Immature natural killer cell (primary cell): ENCODE measurements at places on chromosomes 1 and 21.

DNA sequence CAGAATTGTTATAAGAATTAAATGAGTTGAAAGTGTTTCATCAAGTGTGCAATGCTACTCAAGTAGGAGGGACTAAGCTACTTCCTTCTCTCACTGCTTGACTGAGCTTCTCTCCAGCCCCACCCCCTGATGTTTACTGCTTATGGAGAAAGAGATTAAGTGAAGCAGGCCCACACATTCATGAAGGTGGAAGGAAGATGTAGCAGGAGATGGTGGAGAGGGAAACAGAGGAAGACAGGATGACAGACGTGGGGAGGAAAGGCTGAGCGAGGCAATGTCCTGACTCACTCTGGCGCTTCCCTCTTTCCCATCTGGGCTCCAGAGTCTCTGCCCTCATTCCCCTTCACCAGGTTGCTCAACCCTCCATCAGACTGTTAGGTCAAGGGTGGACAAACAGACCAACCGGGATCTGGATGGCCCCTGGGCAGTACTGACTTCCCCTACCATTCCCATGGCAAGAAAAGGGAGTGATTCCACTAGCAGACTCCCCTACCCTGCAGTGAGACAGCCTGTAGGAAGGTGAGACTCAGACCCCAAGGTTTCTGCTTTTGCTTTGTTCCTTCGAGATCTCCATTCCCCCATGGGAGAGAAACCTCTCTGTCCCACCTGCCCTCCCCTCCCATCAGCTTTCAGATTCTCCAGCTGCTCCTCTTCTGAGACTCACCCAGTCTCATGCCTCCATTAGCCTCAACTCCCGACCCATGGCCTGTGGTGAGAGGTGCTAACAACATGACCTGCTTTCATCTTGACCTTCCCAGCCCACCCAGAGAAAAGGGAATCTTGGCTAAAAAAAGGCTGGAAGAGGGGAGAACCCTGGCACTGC lies 3.1 kb upstream of the ARHGEF2 start:
- DNase-seq = no peak

DNA sequence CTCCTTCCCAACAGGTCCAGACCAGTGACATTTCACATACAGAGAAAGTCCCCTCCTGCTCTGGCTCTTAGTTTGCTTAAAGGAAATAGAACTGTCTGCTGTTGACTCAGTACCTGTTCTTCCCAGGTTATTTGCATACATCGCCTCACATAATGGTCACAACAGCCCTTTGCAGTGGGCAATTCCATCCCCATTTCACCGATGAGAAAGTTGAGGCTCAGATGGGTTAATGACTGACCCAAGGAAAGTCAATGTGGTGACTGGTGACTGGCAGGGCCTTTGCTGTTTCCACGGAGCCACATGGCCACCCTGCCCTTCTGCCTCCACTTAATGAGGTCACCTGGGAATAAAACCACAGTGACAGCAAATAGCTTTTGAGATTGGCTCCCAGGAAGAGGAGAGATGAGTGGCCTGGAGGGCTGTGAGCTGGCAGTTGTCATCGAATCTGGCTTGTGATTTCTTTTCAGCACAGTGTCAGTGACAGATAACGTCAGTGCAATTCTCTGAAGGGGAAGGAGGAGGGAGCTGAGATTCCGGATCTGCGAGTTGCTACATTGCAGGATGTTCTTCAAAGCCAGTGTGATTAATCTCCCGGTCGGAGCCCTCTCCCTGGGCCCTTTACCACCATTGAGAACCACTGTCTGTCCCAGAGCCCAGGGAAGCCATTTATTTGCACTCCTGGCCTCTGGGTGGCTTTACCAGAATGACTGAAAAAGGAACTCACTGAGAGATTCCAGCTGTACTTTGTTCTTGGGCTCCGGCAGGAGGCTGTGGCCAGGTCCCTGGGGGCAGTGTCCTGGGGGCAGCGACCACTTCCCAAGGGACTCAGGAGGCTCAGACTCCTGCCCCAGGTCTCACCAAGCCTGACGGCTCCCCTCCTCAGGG lies 117.2 kb downstream of the CNIH3 start:
- no peak for DNase-seq

DNA sequence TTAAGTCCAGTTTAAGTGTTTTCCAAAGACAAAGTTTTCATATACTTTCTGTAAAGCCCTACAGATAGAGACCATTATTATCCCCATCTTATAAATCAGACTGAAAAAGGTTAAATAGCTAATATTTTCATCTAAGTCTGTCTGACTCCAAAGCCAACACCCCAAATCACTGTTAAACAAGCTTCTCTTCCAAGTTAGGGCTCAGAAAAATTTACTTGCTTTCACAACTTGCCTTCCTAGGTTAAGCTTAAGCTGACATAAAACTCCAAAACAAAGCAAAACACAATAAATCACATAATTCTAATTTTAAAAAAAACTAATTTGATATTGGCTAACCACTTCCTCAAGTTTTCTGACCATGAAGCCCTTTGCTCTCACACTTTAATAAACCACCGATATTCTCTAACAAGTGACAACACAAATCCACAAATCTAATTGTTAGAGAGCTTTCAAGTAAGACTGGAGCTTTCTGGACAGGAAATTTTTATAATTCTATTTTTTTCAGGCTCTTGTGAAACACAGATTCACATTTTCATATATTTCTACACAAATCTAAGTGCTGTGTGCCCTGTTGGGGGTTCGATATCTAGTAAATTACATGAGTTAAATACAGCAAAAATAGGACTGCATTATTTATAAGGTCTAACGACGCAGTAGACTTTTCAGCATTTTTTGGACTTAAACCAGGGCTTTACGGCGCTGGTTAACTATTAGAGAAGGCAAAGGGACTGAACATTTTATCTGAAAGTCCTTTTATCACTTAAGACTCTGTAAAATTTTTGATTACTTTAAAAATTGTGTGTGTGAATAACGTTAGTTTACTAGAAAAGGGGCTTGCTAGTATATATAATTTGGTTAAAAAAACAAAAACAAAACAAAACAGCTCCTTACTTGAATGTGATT lies 2.1 kb downstream of the GNG12 start:
- DNase-seq = no peak

DNA sequence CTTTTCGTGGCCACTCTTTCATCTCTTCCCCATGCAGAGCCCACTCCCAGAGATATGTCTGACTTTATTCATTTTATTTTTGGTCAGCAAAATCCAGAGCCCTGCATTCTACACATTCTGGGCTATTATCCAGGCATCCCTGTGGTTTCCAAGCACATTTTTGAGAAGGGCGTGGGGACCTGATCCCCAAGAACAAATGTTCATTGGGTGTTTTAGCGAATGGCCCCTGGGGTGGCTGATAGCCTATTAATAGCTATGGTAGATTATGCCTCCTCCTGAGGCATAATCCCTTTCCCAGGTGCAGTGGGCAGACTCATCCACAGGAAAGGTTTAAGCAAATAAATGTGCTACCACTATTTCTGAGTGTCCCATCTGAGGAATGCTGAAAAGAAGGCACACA lies 511.8 kb upstream of the USP24 start:
- no peak for DNase-seq

GRCh38 chr1:179709841-179710329 lies 33.2 kb upstream of the FAM163A start:
- peak; percentile 22 for DNase-seq

- no peak for DNase-seq
Observed at GRCh38 chr21:26115305-26115704, 55.3 kb downstream of the APP start.

GRCh38 chr1:114756009-114756892 lies 1.5 kb downstream of the CSDE1 start:
- DNase-seq = peak; percentile 46

GRCh38 chr21:43619856-43620255 lies 39.4 kb downstream of the HSF2BP start:
- DNase-seq = no peak

GRCh38 chr1:186670297-186671135 lies 9.7 kb downstream of the PTGS2 start:
- no peak for DNase-seq

DNA sequence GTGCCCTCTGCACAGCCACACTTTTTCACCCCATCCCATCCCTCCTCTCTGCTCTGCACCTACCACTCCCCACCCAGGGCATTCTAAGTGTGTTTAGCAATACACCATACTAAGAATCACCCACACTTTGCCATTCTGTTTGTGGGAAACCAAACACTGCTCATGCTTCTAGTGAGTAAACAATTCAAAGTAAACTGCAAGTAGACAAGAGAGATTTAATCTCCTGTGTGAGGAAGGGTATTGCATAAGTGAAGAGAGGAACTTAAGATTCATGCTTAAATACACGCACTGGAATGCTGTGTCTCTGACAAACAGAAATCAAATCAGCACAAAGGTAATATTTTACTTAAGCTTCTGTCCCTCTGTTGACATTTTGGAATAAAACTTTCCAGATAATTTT lies 4.8 kb upstream of the EDARADD start:
- DNase-seq = no peak

DNA sequence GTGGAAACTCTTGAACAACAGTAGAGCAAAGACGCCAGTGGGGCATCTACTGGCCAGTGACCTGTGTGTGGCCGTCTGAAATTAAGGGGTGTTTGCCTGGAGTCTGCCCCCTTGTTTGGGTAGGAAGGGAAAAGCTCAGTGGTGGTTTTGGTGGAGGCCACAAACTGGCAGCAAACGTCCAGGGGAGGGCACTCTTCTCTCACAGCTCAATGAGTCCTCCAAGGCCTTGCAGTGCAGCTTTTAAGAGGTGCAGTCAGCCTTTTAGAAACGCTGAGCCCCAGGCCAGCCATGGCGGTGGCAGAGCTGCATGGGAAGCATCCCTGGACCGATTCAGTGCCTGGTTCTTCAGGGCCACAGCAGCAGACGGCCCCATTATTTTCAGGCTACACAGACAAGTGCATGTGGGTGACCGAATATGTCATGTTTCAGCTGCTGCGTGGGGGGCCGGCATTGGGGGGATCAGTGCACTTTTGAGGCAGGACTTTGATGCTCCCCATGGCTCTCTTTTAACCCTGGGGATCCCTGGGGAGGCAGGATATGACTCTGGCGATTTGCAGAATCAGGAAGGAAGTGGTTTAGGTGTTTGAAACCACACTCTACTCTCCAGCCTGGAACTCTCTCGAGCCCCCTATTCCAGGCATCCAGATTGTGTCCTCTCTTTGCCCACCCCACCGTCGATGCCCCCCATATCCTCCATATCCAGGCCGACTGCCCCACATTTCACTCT lies 414.0 kb downstream of the PRDM2 start:
- DNase-seq = no peak

DNA sequence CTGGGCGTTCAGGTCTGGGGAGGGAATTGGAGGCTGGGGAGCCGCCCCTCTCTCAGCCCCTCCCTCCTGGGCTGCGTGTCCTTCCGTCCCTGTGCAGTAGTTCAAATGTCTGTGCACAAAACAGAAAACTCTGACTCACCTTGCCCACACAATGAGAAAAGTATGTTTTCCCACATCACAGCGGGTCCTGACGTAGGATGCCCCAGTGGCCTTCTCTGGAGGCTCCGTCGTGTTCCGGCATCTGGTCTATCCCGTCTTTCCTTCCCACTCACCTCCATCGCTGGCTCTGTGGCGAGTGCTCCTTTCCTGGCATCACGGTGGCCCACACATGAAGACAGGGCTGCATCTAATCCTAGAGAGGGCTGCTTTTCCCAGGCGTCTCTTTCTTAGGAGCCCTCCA lies 224.0 kb downstream of the KAZN start:
- DNase-seq = no peak

- DNase-seq = no peak
Observed at GRCh38 chr1:218305472-218306064, 20.5 kb downstream of the RRP15 start.

GRCh38 chr1:155893389-155894142 lies 17.6 kb downstream of the RIT1 start:
- no peak for DNase-seq

DNA sequence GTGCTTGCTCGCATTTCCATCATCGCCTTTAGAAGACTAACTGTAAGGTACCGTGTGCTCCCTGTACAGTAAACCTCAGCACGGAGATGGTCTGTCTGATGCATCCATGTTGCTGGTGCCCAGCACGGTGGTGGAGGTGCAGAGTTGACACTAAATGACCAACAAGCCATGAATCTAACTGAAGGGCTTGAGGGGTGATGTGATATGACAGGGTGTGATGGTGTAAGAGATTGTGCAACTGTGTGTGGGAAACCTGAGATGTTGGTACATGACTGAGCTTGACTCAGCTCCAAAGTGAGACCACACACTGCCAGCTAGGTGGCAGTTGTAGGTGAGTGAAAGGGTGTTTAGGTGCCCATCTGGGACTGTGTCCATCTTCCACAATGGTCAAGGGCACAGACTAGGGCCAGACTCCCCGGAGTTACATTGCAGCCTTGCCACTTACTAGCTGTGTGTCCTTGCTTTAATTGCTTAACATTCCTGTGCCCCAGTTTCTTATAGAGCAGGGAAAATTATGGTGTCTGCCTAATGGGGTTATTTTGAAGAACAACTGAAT lies 21.4 kb downstream of the SLC2A1 start:
- DNase-seq = peak; percentile 74

DNA sequence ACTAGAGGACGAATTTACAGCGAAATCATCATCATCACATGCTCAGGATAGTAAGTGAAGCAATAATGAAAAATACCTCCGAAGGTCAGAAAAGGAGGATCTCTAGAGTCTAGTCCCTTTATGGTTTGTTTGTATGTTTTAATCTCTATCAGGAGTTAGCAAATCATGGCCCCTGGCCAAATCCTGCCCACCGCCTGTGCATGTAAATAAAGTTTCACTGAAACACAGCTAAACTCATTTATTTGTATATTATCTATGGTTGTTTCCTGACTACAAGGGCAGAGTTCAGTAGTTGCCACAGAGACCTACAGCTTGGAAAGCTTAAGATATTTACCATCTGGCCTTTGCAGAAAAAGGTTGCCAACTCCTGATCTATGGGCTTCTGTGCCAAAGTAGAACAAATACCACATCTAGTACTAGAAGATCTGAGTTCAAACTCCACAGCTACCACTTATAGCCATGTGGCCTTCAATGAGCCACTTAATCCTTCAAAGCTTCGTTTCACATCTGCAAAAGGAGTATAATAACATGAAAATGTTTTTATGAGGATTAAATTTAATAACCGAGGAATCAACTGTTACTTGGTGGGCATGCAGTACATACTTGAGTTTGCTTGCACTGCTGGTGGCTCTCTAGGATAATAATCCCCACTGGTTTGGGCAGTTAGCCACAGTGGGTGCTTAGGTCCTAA lies 94.0 kb upstream of the KIF26B start:
- no peak for DNase-seq
